Trophoblast cell (in vitro differentiated cells and primary cell): ENCODE measurements at places on chromosomes 1 and 21.

- no peak for DNase-seq
- H3K4me3 ChIP-seq = no peak overlapping the region
- peaks cover 11% of the 10 kb centered on the region for H3K36me3 ChIP-seq
- no peaks in the 10 kb centered on the region for H3K4me1 ChIP-seq
- H3K27ac ChIP-seq = no peak overlapping the region
Measured at GRCh38 chr1:100107696-100108095, 25.0 kb downstream of the SASS6 start.

GRCh38 chr21:14382486-14382834 is 486 bp downstream of the HSPA13 start:
- H3K4me3 ChIP-seq = peak overlapping the region; percentile 82
- peak overlapping the region; percentile 51 for H3K27ac ChIP-seq
- H3K36me3 ChIP-seq = peaks cover 10% of the 10 kb centered on the region

DNA sequence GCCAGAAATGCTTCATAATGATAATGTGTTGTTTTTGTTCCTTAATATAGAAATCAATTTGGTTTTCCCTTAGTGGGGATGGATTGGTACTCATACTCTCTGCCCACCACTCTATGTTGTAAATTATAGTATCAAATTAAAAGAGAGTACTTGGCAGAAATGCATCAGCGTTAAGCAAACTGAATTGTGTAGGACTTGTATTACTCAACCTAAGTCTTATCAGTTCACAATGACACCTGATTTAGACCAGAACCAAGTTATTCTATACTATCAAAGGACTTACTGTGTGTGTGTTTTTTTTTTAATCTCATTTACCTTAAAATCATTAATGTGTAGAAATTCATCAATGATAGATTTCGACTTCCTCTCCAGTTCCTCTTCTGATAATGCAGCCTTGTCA is 62.0 kb upstream of the HP1BP3 start:
- H3K4me3 ChIP-seq = no peak overlapping the region
- DNase-seq = no peak
- H3K4me1 ChIP-seq = no peaks in the 10 kb centered on the region
- H3K27ac ChIP-seq = no peak overlapping the region
- H3K36me3 ChIP-seq = peaks cover 11% of the 10 kb centered on the region

- no peak overlapping the region for H3K4me3 ChIP-seq
- no peaks in the 10 kb centered on the region for H3K4me1 ChIP-seq
- no peak for DNase-seq
- no peaks in the 10 kb centered on the region for H3K36me3 ChIP-seq
Measured at GRCh38 chr21:16642353-16642752, 870.5 kb upstream of the CXADR start.

- no peaks in the 10 kb centered on the region for H3K36me3 ChIP-seq
- no peak overlapping the region for H3K4me3 ChIP-seq
- no peak overlapping the region for H3K27ac ChIP-seq
- no peaks in the 10 kb centered on the region for H3K4me1 ChIP-seq
Measured at GRCh38 chr1:54811066-54811465, 9.9 kb upstream of the TTC22 start.

- no peaks in the 10 kb centered on the region for H3K4me1 ChIP-seq
- no peaks in the 10 kb centered on the region for H3K27me3 ChIP-seq
- H3K27ac ChIP-seq = no peak overlapping the region
Measured at GRCh38 chr1:21766210-21766609, 16.7 kb downstream of the USP48 start.

DNA sequence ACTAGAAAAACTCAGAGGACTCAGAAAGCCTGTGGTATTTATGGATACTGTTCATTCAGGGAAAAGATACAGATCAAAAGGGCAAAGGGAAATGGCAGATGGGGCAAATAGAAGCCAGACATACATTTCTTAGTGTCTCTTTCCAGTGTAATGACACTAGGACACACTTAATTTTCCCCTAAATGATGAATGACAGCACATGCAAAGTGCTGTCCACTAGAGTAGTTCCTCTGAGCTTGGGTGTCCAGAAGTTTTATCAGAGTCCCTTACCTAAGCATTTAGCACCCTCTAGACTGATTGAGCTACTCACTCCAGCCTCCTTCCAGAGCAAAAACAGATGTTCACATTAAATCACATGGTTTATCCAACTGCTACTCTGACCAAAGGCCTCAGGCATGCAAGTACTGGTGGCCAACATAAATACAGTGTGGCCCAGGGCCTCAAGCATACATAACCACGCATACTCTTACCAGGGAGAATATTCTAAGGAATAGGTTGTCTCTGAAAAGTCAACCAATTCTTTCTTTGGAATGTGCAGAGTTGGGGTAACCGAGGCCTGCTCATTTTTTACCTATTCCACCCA is 166.9 kb downstream of the NCAM2 start:
- H3K4me3 ChIP-seq = no peak overlapping the region
- no peaks in the 10 kb centered on the region for H3K4me1 ChIP-seq

DNA sequence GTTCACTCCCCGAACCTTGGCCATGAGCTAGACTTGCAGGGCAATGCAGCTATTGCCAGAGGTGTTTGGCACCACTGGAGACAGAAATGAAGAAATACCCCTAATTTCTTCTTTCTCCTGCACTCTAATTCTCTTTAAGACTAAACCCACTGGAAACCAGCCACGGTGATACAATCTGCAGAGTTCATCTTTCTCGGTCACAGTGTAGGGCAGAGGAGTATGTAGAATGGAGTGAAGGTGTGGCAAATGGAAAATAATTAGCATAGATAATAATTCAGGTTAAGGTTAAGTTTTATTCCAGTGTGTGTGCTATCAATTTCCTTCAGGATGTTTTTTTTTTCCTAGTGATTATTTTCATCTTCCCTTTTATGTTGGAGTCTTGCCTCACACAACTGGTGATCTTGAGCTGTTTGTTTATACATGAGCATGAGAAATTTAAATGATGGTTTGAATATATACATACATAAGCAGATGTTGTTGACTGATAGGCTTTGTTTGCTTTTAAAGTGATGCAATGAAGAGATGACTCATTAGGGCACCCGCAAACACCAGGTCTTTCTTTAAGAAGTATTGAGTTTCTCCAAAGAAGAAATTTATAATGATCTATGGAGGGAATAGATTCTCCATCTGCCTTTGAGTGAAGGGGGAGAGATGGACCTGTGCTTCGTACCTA is 81.9 kb downstream of the SPATA17 start:
- no peaks in the 10 kb centered on the region for H3K27me3 ChIP-seq
- H3K27ac ChIP-seq = no peak overlapping the region
- H3K4me1 ChIP-seq = no peaks in the 10 kb centered on the region
- H3K36me3 ChIP-seq = no peaks in the 10 kb centered on the region
- no peak for DNase-seq

DNA sequence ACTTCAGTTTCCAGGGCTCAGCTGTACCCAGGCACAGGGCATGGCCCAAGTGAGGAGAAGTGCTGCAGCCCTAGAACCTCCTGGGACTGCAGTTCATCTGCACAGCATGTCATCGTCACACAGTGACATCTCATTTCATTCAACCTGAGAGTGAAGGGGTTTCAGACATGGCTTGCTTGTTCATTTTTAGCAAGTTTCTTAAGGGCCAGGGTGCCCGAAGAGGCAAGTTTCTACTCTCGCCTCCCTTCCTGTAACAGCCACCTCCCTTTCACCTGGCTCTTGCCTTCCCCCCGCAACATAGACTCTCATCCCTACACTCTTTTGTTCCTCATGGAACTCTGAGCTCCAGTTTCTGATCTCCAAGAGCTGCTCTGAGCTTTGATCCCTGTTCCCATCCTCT is 108.1 kb downstream of the C1orf21 start:
- no peaks in the 10 kb centered on the region for H3K27me3 ChIP-seq
- H3K36me3 ChIP-seq = no peaks in the 10 kb centered on the region
- H3K27ac ChIP-seq = no peak overlapping the region
- DNase-seq = no peak
- no peak overlapping the region for H3K4me3 ChIP-seq
- peaks cover 4% of the 10 kb centered on the region for H3K4me1 ChIP-seq

DNA sequence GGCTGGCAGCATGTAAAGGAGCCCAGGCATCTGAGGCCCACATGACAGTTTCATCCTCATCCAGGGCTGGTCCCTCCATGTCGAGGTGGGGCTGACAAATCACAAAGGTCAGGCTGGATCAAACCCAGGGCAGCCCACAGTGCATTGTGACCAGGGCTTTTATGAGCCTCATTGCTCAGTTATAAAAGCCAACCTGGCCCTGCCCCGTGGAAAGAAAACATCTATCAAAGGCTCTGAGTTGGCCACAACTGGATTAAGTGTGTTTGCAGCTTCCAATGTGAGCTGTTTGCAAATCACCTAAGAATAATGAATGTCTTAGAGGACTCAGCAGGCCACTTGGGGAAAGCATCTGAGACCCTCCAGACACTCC is 45.4 kb downstream of the GRHL3 start:
- H3K27me3 ChIP-seq = no peaks in the 10 kb centered on the region
- H3K27ac ChIP-seq = no peak overlapping the region

GRCh38 chr1:44154049-44154448 is 12.6 kb upstream of the KLF18 start:
- H3K36me3 ChIP-seq = no peaks in the 10 kb centered on the region
- H3K27me3 ChIP-seq = no peaks in the 10 kb centered on the region
- DNase-seq = no peak

GRCh38 chr21:41006636-41007035 is 159.7 kb upstream of the DSCAM start:
- no peaks in the 10 kb centered on the region for H3K36me3 ChIP-seq
- no peaks in the 10 kb centered on the region for H3K27me3 ChIP-seq
- no peak overlapping the region for H3K4me3 ChIP-seq
- no peak for DNase-seq

GRCh38 chr1:110763149-110763548 is 88.4 kb upstream of the KCNA3 start:
- no peaks in the 10 kb centered on the region for H3K4me1 ChIP-seq
- H3K36me3 ChIP-seq = no peaks in the 10 kb centered on the region
- no peak overlapping the region for H3K4me3 ChIP-seq
- no peaks in the 10 kb centered on the region for H3K27me3 ChIP-seq
- no peak for DNase-seq

DNA sequence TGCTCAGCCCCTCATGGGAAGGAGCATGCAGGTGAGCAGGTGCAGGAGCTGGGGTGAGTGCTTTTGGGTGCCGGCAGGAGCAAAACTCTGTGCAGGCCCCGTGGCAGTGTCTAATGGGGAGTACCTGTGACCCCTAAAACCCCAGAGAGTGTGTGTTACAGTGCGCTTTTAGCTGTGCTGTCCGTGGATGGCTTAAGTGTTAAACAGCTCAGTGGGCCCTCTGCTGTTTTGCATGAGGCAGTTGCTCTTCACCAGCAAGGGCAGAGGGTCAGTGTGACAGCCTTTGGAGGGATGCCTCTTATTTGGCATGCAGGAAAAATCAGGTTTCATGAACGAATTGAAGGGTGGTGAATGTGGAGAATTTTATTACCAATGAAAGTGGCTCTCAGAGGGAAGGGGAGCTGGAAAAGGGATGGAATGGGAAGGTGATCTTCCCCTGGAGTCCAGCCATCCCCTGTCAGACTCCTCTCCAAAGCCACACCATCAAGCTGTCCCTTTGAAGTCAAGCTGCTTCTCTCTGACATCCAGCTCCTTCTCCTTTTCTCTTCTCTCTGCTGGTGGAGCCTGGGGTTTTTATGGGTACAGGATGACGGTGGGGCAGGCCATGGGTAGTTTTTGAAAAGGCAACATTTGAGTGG is 17.0 kb upstream of the ALG14 start:
- no peak overlapping the region for H3K27ac ChIP-seq
- no peak overlapping the region for H3K4me3 ChIP-seq
- H3K36me3 ChIP-seq = no peaks in the 10 kb centered on the region

GRCh38 chr1:154263465-154264332 is 8.7 kb upstream of the HAX1 start:
- H3K4me1 ChIP-seq = no peaks in the 10 kb centered on the region
- H3K36me3 ChIP-seq = peaks cover 62% of the 10 kb centered on the region
- DNase-seq = no peak
- H3K27ac ChIP-seq = no peak overlapping the region
- H3K27me3 ChIP-seq = no peaks in the 10 kb centered on the region

DNA sequence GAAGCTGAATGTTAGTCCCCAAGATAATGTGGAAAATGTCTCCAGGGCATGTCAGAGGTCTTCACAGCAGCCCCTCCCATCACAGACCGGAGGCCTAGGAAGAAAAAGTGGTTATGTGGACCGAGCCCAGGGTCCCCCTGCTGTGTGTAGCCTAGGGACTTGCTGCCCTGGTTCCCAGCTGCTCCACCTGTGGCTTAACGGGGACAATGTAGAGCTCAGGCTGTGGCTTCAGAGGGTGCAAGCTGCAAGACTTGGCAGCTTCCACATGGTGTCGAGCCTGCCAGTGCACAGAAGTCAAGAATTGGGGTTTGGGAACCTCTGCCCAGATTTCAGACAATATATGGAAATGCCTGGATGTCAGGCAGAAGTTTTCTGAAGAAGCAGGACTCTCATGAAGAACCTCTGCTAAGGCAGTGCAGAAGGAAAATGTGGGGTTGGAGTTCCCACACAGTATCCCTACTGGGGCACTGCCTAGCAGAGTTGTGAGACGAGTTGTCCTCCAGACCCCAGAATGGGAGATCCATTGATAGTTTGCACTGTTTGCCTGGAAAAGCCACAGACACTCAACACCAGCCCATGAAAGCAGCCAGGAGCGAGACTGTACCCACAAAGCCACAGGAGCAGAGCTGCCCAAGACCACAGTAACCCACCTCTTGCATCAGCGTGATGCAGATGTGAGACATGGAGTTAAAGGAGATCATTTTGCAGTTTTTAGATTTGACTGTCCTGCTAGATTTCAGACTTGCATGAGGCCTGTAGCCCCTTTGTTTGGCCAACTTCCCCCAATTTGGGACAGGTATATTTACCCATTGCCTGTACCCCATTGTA is 204.9 kb downstream of the MRPL39 start:
- no peaks in the 10 kb centered on the region for H3K4me1 ChIP-seq
- no peaks in the 10 kb centered on the region for H3K36me3 ChIP-seq
- no peak for DNase-seq
- no peaks in the 10 kb centered on the region for H3K27me3 ChIP-seq

DNA sequence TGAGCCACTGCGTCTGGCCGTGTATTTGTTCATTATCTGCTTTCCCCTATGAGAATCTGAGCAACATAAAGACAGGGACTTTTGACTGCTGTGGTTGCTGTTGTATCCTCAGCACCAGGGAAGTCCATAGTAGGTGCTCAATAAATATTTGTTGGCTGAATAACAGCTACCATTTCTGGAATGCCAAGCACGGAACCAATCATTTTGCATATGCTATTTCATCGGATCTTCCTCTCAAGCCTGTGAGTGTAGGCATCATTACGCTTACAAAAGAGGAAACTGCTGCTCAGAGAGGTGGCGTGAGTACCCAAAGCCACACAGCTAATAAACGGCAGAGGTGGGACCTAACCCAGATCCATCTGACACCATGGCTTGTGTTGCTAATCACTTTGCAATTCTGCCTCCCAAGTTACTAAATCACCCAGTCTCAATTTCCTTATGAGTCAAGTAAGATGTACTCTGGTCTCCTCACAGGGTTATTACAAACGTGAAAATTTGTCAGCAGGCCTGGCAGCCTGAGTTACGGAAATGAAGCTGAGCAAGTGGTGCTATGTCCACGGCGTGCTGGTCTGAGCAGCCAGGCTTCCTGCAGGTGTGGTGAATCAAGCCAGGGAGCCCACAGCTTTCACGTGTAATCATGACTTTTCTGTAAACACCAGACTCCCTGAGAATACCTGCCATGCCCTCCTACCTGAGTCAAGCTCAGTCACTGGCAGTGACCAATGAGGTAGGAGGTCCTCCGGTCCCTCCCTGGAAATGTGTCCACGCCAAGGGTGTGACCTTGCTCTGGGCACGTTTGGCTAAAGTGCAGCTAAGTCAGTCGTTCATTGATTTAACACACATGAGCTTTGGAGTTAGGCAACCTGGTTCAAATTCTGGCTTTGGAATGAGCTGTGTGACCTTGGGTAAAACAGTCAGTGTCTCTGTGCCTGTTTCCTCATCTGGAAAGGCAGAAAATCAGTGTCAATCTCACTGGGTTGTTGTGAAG is 4.8 kb upstream of the RHCE start:
- no peaks in the 10 kb centered on the region for H3K27me3 ChIP-seq
- H3K36me3 ChIP-seq = no peaks in the 10 kb centered on the region
- DNase-seq = peak; percentile 88
- no peak overlapping the region for H3K27ac ChIP-seq
